NCI-H82 (cell line): ENCODE measurements at places on chromosomes 5 and 9.

GRCh38 chr5:111066261-111066938 lies 5.1 kb upstream of the TSLP start:
- DNase-seq = no peak

DNA sequence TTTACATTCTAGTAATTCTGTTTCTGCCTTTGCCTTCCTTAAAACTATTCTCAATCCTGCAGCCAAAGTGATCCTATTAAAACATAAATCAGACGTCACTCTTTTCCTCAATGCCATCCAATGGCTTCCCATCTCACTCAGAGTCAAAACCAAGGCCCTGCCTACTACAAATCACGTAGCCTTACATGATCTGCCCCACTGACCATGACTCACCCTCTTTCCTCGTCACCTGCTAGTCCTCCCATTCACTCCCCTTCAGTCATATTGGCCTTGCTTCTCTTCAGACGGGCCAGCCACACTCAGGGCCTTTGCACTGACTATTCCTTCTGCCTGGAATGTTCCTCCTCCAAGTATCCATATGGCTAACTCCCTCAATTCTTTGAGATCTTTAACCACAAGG lies 39.0 kb upstream of the DMXL1 start:
- no peak for DNase-seq

GRCh38 chr9:86707932-86708510 lies 239.3 kb downstream of the GAS1 start:
- DNase-seq = no peak

- DNase-seq = no peak
Measured at GRCh38 chr5:172805736-172806255, 28.3 kb upstream of the ERGIC1 start.

DNA sequence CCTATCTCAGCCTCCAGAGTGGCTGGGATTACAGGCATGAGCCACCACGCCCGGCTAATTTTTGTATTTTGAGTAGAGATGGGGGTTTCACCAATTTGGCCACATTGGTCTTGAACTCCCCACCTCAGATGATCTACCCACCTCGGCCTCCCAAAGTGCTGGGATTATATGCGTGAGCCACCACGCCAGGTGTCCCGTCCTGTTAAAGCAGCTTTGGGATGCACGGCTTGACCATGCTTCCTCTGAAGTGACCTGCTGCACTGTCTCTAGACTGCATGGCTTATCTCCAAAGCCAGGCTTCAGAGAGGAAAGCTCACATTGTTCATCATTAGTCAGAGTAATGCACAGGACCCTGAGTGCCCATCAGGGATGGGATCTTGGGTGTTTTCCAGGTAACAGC lies 45.4 kb downstream of the SEMA4D start:
- DNase-seq = no peak

GRCh38 chr9:130891688-130892476 lies 4.7 kb downstream of the QRFP start:
- no peak for DNase-seq

DNA sequence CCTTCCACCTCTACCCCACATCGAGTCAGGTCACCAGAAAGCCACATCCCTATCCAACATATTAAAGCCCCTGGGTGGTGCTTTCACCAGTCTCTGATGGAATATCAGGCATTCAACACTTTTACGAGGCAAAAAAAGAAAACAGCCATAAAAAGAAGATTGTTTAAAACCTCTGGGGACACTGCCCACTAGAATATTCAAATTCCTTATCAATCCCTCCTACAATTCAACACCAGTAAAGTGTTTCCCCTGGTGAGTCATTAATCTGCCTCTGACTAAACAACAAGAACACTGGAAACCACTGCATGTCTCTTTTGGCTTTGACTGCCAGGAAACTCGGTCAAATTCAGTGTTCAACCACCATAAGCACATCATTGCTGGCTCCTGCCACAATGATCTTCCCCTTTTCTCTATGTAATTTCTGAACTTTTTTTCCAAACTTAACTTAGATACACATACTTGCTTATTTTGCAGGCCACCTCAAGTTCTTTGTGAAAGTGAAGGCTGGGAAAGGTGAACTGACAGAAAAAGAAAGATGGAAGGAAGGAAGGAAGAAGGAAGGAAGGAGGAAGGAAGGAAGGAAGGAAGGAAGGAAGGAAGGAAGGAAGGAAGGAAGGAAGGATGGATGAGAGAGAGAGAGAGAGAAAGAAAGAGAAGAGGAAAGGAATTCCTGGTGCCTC lies 105.3 kb downstream of the PAX5 start:
- no peak for DNase-seq
